ENCODE measurements at places on chromosomes 2 and 18.

DNA sequence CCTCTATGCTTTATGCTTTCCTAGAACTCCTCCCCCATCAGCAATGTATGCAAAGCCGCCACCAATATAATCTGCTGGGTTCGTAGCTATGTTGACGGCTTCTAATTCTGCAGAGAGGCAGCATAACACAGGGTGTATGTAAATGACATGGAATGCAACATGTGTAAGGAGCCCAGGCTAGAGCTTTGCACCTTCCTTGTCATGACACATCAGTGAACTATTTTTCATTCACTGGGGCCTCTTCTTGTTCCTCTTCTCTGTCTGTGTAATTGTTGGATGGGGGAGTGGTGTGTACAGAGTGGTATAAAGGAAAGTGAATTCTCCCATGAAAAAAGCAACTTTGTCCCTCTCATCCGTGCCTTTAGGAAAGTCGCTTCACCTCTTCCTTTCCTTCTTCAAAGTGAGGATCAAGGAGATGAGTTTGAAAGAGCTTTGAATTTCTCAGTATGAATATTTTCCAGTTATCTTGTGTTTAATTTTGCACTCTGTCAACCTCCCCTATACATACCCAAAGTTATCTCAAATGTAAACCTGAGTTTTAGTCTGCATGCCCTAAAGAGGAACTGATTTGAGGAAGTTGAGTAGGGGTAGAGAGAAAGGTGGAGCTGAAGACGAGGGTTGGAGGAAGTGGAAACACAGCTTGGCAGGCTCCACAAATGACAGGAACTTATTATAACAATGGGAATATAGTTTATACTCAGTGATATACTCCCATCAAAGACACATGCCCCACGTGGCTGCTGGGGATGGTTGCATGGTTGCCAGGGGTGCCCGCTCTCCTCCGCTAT, 74.9 kb upstream of the ARL4C start:
- no peak for DNase-seq

- DNase-seq, result no peak
Observed at GRCh38 chr2:124658373-124658772, 633.3 kb downstream of the CNTNAP5 start.

DNA sequence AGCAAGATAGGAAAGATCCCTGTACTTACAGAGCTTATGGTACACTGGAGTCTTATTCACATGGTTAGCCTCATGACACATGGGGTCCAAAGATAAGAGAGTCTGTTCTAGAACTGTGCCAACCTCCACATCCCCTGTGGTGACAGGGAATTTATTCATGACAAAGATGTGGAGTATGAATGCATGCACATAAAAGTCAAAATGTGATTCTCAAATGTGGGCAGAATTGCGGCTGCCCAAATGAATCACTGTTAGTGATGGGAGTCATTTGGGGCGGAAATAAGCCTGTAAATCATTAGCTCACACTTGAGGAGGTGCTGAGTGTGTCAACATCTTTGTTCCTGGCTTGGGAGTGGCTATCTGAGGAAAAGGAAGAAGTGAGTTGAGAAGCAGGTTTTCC, 560.6 kb downstream of the SLC4A3 start:
- no peak for DNase-seq

- no peak for DNase-seq
Observed at GRCh38 chr2:57080035-57080434, 896.2 kb downstream of the CCDC85A start.

DNA sequence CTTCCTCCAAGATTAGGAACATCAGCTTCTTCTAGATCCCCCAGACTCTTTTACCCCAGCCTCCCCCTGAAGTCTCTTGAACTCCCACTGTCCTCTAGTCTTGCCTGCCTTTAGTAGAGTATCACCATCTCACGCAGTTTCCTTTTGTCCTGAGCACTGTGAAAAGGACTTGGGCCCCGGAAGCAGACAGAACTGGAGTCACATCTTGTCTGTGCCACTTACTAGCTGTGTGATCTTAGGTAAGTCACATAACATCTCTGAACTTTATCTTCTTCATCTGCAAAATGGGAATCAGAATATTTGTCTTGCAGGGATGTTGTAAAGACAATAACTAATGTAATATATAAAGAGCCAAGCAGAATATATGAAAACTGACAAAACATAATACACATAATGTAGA, 8.4 kb upstream of the TRABD2A start:
- no peak for DNase-seq
